ENCODE measurements at places on chromosomes 5 and 9. TPM values are rescaled to one million over a fixed set of nuclear protein-coding genes. Genes with fewer than 3 reads are reported as not detected.

RPS14 gene
- total RNA-seq: 3,804 TPM

- DNase-seq: peak; percentile 8
These were observed 131.0 kb upstream of the CCNG1 start for GRCh38 chr5:163306421-163306820.

TAF11L13 gene
- total RNA-seq: not detected

- DNase-seq: peak; percentile 83
These were observed 21.8 kb downstream of the SPARC start for GRCh38 chr5:151664694-151665585.

DNA sequence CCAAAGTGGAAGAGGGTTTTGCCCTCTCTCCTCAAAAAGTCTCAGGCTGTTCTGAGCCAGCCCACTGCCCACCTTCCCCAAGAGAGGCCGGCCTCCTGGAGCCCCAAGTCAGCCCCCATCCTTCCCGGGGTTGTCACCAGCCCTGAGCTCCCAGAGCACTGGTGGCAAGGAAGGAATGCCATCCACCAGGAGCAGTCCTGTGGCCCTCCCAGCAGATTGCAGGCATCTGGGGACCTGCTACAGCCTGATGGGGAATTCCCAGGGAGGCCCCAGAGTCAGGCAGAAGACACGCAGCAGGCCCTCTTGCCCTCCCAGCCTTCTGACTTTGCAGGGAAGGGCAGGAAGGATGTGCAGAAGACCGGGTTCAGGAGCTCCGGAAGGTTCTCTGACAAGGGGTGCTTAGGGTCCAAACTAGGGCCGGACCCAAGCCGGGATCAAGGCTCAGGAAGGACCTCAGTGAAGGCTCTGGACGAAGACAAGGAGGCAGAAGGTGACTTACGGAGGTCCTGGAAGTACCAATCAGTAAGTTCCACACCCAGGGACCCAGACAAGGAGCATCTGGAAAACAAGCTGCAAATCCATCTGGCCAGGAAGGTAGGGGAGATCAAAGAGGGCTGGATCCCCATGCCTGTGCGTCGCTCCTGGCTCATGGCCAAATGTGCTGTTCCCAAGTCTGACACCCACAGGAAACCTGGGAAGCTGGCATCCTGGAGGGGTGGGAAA is 3.7 kb downstream of the SPATA31E1 start:
- no peak for DNase-seq

GPRIN1 gene
- total RNA-seq: 24.6 TPM

DNA sequence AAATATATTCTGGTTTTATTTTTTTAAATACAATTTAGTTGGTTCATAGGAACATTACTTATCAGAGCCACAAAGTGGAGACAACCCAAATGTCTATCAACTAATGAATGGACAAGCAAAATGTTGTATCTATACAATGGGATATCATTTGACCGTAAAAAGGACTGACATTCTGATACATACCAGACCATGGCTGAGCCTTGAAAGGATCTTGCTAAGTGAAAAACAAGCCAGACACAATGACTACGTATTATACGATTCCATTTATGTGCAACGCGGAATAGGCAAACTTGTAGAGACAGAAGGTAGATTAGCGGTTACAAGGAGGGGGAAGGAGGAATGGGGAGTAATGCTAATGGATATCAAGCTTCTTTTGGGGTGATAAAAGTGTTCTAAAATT is 621.6 kb downstream of the BNC2 start:
- no peak for DNase-seq

GRCh38 chr9:81227507-81228245 is 461.7 kb downstream of the TLE1 start:
- no peak for DNase-seq

ANKRD34B gene
- not detected for total RNA-seq

DNA sequence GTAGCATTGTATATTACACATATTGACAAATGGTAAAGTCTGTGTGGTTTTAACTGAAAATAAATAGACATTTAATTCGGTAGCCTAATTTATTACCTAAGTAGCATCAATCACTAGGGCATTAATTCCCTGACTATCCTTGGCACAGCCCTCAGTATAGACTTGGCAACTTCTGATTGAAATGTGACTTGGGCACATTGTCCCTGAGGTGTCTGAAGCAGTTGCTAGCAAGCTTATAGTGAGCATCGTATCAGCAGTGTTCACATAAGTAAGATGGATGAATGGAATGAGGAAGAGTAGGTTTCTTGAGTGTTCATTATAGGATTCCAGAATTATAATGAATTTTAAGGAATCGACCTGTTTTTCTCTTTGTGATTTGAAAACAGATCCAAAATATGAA is 16.1 kb downstream of the LURAP1L start:
- no peak for DNase-seq

PKD2L2 gene
- not detected for total RNA-seq

- no peak for DNase-seq
These were observed 228.7 kb upstream of the NR4A3 start for GRCh38 chr9:99592834-99593574.

WDR38 gene
- not detected for total RNA-seq

DNA sequence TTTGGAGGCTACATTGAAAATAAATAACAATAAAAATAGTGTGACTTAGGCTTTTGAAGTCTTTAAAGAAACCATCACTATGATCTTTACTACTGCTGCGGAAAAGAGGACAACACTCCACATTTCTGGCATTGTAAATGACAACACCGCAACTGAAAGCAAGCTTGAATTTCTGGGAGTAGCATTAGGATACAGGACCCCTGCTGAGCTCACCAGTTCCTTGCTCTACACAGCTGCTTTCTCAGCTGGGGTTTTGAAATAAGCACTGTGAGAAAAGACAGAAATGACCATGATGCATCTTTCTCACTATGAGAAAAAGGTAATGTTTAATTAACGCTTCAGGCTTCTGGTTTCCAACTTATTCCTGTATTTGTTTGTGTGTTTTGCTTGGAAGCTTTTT is 168.0 kb downstream of the TAF11L14 start:
- no peak for DNase-seq

FOXD4L3 gene
- total RNA-seq: not detected

GRCh38 chr5:58628626-58629025 is 45.8 kb downstream of the RAB3C start:
- DNase-seq: no peak

HMGCR gene
- total RNA-seq: 51.9 TPM

DNA sequence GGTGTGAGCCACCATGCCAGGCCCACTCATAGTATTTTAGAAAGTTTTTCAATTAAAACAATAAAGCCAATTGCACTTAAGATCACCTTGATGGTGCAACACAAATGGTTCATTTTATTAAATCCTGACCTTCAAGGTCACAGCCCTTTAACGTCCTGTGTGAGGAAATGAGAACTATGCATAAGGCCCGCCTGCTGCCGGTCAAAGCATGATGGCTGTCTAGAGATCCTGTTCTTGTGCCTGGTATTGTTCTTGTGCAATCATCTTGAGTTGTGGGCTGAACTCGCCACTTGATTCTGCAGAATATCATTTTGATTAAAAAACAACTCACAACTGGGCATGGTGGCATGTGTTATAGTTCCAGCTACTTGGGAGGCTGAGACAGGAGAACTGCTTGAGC is 43.6 kb upstream of the FBXW11 start:
- no peak for DNase-seq

DNA sequence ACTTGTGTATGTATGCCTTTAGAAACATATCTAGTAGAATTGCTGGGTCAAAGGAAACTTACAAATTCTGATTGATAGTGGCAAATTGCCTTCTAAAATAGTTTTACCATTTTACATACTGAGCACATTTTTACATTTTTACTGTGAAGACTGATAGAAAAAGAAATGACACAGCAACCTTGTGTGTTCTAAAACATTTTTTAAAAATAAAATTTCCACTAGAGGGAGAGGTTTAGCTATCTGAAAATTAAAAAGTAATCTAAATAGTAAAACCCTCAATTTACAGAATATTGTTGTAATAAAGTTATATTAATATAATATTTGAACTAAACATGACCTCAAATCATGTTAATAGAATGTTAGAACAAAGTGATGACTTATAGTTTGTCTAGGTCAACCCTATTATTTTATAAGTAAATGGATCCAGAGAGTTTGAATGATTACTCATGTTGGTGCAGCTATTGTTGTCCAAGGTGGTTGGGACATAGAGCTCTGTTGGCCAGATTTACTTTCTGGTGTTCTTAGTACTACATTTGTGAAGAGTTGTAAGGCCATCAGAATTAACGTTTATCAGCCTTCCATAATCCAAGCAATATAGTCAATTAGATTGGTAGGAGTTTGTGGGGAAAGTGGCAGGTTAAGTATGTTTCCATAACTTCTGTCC is 17.2 kb downstream of the CENPP start:
- no peak for DNase-seq

GRCh38 chr9:33249087-33249658 is 9.2 kb downstream of the SPINK4 start:
- no peak for DNase-seq

All from A172 (cell line).